Stimulated activated CD4-positive, alpha-beta T cell treated with anti-CD3 and anti-CD28 coated beads, Interleukin-12 subunit alpha, Interleukin-12 subunit beta, amount 100 ng/mL, for 24 hours (primary cell): ENCODE measurements at places on chromosomes 3 and 15.

DNA sequence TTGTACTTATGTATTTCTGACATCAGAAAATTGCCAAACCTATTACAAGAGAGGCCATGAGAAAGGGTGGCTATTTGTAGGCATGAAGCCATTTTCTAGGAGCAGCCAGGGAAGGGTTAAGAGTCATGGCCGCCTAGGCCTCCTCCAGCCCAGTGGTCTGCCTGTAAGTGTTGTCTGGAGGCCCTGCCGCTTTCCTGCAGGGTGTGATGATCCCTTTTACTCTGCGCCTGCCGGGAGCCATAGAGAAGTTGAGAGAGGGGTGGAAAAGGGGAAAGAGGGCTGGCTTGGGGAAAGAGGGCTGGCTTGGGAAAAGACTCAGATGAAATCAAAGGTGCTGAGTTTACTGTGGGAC lies 29.1 kb upstream of the KCTD6 start:
- no peak for DNase-seq

- DNase-seq, result no peak
These were observed 91.6 kb downstream of the FSIP1 start for GRCh38 chr15:39690881-39691634.

GRCh38 chr15:34644061-34644460 lies 60.6 kb upstream of the GOLGA8B start:
- no peak for DNase-seq

GRCh38 chr3:155352900-155353490 lies 59.5 kb upstream of the STRIT1 start:
- DNase-seq, result no peak

DNA sequence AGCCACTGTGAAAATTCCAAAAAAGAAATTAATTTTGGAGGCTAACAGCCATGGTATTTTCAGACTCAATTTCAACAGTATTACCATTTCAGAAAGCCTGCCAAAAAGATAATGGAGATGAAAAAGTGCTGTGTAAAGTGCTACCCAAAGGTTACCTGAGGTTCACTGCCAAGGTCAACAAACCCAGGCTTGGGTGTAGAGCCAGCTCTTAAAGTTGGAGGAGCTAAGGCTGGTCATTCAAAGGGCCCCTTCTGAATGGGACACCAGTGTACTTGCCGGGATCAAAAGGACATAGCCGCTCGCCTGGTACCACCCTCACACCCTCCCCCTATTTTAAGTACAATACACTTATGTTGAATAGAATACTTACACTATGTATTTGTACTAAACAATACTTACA lies 64.5 kb downstream of the ETV5 start:
- DNase-seq, result no peak

GRCh38 chr3:186298876-186299275 lies 63.2 kb downstream of the DGKG start:
- DNase-seq, result no peak
